ENCODE measurements at places on chromosomes 5 and 9.

- DNase-seq: no peak
Observed at GRCh38 chr9:137829260-137829996, 48.2 kb upstream of the CACNA1B start.

DNA sequence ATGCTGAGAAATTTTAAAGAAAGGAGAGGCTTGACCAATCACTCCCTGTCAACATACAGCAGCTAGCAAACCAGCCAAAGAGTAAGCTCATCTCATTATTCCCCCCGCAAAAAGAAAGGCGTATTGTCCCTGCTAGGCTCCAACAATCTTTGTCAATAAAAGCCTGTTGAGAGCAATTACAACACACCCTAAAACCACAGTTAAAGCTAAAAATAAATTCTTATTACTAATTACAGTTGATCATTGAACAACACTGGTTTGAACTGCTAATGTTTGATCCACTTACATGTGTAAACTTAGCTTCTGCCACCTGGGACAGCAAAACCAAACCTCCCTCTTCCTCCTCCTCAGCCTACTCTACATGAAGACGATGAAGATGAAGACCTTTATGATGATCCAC lies 151.2 kb downstream of the TSSK1B start:
- no peak for DNase-seq

DNA sequence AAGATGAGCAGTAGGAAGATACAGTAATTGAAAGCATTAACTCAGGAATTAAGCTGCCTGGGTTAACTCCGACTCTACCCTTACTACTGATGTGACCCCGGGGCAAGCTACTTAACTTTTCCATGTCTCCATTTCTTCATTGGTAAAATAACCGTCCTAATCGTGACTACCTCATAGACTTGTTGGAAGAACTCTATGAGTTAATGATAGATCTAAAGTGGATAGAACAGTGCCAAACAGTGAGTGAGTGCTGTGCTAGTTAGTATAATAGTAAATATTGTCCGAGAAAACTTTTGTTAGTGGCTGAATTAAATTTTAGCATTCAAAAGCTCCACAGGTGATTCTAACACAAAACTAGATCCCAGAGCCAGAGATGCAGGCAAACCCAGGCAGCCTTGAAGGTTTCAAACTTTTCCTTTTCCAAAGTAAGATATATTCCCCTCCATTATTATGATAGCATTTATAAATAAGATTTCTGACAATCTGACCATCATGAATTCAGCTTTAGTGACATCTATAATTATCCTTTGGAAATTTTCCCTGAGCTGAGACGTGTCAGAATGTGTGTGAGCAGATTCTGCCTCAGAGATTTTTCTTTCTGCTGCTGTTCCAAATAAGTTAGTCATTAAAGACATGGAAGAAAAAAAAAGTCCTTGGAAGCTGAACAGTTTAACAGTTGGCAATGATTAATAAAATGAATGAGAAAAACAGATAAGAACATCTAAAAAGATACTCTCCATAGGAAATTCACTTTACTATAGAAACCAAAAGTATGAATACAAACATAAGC lies 369.5 kb downstream of the PRELID2 start:
- no peak for DNase-seq

GRCh38 chr9:116230051-116230632 lies 76.6 kb downstream of the PAPPA start:
- DNase-seq: no peak

DNA sequence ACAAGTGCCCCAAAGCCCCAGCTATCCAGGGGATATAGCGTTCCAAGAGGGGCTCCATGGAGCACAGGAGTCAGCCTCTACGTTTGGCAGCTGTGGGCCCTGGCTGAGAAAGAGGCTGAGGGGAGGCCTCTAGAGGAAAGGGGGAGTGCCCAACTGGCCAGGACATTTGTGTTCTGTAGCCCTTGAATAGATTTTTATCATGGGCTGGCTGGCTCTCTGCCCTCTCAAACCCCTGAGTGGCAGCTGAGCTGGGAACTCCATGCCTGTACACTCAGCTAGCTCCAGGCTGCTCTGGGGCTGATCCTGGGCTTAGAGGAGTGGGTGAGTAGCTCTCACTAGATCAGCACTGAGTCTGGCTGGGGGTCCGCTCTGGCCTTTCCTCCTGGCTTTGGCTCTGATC lies 285.0 kb downstream of the ZSWIM6 start:
- no peak for DNase-seq

DNA sequence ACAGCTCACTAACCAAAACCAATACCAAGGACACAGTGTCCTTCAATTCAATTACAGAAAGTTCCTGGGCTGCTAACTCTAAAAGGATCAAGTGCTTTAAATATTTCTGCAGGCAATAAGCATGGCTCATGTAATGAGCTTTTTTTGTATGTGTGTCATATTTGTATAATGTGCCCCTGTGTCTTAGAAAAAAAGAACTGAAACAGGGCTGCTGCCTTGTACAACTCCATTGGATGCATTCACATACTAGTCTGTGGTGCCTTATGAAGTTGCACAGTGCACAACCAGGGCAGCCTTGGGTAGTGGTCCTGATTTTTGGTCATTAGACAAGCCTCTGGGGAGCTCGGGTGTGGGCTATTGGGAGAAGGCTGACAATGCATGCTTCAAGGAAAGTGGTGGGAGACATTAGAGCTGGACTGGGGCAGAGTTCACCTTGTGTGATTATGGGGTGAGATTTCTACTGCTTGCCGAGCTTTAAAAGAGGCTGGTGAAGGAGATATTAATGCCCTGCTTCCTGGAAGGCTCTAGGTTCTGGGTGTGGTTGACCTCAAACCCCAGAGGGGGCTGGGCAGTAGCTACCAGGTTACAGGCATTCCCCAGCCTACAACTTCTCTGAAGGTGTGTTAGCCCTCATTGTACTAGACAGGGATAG lies 3.6 kb upstream of the CPEB4 start:
- no peak for DNase-seq

DNA sequence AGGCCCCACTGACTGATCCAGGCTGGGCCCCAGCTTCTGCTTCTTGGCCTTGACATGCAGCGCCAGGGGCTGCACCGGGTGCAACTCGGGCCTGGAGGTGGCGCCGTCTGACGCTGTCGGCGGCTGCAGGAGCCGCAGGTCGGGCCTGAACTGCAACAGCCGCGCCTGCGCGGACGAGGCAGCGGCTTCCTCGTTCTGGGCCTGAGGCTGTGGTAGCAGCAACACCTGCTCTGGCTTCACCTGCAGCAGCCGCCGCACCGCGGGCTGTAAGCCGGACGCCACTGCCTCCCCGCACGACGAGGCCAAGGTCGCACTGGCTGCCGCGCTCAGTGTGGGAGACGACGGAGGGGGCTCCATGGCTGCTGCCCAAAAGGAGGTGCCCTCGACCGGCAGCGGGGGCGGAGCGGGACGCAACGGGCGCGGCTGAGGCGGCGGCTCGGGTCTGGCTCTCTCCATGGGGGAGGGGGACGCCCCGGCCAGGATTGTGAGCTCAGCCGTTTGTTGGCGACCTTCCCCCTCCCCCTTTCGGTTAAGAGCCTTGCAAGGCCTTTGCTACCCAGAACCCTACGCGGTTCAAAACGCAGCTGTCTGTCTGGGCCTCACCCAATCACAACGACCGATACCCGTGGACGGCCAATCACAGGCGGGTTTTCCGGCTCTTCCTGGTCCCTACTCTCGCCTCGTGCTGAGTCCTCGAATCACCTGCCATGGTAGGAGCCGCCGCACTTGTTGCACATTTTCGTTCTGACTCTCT lies 438 bp downstream of the SOX30 start:
- peak; percentile 74 for DNase-seq

- no peak for DNase-seq
Observed at GRCh38 chr9:94870465-94870792, 143.9 kb downstream of the AOPEP start.

DNA sequence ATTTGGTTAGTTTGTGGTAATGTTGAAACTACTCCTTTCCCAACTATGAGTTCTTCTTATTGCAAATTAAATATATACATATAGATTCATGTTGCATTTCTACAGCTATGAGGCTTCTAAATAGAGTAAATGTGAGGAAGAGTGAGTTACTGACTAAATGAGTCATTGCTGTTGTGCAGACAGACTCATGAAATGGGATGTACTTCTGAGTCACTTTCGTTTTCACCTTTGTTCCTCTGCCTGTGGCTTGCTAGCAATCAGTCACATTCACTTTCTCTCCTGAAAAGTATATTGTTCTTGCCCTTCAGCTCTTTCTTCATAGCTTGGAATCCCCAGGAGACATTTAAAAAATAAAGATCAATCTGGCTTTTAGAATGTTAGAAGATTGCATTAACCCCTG lies 295.5 kb upstream of the SMC2 start:
- DNase-seq: no peak

DNA sequence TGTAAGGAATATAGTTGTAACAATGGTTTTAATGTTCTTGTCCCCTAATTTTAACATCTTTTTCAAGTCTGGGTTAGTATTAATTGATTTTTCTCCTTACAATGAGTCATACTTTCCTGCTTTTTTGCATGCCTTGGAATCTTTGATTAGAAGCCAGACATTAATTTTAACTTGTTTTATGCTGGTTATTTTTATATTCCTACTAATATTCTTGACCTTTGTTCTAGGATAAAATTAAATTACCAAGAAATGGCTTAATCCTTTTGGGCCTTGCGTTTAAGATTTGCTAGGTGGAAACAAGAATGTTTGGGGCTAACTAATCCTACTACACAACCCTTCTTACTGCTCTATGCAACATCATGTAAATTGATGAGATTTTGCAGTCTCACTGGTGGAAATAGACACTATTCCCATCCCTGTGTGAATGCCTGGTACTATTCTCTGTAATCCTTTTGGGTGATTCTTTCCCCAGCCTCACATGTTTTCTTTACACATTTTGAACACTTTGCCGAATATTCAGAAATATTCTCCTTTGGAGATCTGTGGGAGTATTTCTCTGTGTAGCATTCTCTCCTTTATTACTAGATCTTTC lies 47.2 kb downstream of the ZCCHC7 start:
- DNase-seq: no peak

GRCh38 chr5:38809388-38810359 lies 36.1 kb upstream of the OSMR start:
- peak; percentile 76 for DNase-seq

DNA sequence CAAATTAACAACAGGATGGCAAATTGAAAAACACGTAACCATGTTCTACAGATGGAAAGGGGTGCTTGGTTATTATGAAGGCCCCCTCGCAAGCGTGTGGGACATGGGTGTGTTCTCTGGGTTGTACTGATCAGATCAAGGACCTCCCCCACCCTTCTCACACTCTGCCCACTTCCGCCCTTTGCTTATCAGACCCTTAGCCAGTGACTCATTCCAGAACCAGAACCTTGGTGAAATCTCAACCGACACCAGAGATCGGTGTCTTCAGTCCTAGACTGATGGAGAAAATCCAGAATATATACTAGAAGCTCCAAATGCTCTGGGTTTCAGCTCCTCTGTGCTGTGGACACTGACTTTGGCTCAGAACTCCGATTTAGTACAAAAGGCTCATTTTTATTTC lies 64.9 kb downstream of the PTTG1 start:
- no peak for DNase-seq

DNA sequence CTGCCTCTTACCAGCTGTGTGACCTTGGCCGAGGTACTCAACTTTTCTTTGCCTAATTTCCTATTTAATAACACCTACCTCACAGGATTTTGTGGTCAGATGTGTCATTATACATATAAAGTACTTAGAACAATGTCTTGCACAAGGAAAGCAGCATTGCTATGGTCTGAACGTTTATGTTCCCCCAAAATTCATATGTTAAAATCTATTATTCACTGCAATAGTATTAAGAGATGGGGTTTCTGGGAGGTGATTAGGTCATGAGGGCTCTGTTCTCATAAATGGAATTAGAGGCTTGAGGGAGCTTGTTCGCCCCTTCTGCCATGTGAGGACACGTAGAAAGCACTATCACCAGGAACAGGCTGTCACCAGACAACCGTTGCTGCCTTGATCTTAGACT lies 10.9 kb upstream of the RNF145 start:
- no peak for DNase-seq

DNA sequence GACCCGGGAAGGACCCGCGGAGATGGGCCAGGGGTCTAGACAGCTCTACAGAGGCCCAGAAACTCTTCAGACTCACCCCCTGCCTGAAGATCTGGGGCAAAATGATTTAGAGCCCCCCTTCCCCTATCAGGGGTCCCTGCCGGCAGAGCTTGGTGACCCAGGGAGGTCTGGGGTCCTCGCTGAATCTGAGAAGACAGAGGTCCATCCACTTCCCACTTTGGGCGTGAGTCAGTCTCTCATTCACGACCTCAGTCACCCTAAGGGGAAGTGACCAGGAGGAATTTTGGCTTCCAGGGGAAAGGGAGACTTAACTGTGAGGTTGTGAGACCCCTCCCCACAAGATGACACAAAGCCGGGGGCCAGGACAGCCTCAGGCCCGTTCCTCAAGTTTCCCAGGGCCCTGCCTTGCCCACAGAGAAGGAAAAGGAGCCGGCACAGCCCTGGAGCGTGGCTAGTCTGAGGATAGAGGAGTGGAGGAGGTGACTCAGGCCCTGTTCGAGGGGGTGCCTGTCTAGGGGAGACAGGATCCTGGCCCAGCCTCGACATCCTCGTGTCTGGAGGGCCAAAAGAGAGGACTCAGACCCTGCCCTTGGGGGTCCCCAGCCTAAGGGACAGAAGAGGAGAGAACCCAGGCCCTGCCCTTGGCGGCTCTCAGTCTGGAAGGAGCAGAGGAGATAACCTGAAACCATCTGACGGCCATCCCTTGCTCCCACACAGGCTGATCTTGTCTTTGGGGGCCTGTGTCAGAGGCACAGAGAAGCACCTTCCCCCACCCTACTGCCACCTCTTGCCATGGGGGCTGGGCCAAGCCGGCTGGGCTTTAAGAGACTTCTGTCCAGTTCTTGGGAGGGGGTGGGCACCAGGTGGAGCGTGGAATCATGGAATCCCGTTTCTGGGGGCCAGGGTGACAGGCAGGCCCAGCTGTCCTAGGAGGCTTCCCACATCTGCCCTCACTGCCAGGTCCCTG lies 889 bp downstream of the PDLIM4 start:
- peak; percentile 13 for DNase-seq

DNA sequence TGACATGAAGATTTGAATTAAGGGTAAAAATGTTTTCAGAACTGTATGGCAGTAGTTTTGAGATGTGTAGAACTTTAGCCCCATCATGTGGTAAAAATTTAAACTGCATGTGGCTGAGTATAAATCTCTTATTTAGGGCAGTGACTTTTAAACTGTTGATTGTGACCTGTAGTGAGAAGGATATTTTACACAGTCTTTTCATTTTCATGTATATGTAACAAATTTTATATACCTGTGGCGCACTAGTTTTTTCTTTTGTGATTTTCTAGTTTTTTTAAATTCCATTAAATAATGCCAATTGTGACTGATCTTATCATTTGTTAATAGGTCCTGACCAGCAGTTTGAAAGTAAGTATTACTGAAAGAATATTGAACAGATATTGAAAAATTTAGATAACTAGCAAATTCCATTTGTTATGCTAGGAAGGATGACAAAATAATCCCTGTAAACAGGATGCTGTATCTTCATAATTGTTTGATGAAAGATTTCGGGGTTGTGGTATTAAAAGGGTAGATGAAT lies 47.2 kb downstream of the GPBP1 start:
- no peak for DNase-seq

GRCh38 chr5:172412724-172413286 lies 41.5 kb downstream of the SH3PXD2B start:
- peak; percentile 86 for DNase-seq

GRCh38 chr9:2420543-2420942 lies 201.0 kb upstream of the VLDLR start:
- DNase-seq: no peak

- DNase-seq: peak; percentile 63
Observed at GRCh38 chr5:76402886-76403765, at the start of gene IQGAP2. Gene IQGAP2 (plus strand): TSS chr5:76403285. CDS start chr5:76403546, 261 bp downstream.

GRCh38 chr5:18079831-18080230 lies 445.6 kb downstream of the TAF11L14 start:
- DNase-seq: no peak

GRCh38 chr5:80780761-80781285 lies 126.0 kb upstream of the DHFR start:
- DNase-seq: no peak

Data from heart right ventricle (tissue), 16 donors.